COLO829 (cell line): ENCODE measurements at places on chromosomes 3 and 15.
A peak's percentile ranks its signal among the peaks of the same experiment; 100 is the strongest.

DNA sequence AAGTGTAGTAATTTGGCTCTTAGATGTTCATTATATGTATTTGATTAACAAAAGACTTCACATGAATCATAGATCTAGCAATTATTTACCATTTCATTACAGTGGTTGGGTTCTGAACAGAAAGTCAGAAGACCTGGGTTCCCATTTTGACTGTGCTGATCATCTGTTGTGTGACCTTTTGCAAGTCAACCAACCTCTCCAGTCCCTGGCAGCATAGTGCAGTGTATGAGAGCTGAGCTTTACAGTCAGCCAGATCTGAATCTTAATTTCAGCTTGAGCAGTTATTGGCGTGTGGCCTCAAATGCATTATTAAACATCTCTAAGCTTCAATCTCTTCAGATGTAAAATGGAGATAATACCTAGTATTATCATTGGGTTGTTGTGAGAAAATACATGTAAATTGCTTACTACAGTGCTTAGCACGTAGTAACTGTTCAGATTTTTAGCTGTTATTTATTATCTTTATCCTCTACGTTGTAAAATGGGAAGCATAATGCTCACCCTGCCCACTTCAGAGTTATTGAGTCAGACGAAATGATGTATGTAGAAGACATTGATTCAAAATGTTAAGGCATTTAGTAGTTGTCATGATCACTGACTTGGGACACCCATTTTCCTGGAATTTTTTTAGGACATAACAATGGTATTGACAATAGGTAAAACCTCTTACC, 104.0 kb downstream of the KLHL25 start:
- no peak for DNase-seq

DNA sequence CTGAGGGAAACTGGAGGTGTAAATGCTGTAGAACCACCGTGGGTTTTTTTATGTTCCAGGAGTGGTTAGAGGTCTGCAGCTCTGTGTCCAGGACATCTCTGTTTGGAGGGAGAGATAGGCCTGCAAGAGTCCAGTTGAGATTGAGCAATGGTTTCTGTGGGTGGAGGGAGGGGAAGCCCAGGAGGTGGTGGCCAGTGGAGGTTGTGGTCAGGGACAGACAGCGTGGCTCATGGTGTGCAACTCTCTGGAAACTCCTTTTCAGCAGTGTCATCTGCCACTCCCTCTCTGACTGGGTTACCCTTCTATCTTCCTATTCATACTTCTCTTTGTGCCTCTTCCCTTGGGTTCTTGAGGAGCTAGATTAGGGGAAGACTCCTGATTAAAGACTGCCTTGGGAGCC, 9.6 kb downstream of the XCR1 start:
- DNase-seq: no peak

DNA sequence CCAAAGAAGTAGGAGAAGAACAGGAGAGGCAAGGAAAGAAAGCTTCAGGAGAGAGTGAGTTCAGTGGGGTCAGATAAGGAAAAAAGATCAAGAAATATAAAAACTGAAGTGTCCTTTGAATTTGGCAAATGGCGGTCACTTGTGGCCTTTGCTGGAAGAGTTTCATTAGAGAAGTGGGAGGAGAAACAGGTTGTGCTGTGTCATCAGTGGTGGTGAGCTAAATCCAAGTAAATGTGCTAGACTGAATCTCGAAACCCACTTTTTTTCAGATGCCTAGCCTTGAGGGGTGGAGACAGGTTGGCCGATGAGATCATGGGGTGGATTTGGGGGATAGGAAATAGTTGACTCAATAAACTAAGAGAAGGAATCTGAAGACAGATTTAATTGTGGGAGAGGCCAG, 43.7 kb downstream of the CHRD start:
- DNase-seq: no peak

DNA sequence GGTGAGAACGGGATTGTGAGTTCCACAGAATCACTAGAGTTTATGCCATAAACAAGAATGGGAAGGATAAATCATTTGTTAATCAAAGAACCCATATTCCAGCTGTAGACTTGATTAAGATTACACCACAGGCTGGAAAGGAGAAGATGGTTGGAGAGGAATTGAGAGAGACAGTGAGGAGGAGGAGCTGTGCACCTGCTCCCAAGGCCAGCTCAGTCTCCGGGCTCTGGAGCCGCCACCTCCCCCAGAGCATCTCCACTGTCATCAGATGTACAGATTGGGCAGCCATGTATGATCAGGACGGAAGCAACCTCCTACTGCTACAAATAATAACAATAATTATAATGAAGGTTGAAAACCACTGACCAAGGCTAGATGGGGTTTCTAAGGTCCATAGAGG, 170.0 kb downstream of the MINAR1 start:
- DNase-seq: no peak

DNA sequence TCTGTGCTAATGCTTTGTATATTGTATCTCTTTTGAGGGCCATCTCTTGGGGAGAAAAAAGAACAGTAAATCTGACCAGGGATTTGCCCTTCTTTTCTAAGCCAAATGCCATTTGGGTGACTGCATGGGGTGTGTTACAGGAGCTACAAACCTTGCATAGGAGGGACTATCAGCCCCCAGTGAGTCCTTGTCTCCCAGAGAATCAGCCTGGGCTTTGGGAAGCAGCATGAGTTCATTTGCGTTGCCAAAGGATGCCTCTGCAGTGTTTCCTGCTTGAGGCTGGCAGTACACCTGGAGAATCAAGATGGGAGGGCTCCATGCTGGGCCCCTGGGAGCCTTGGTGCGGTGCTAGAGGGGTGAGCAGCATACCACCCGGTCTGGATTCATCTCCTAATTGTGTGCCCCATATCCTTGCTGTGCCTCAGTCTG, 49.6 kb upstream of the POLG start:
- DNase-seq: no peak

DNA sequence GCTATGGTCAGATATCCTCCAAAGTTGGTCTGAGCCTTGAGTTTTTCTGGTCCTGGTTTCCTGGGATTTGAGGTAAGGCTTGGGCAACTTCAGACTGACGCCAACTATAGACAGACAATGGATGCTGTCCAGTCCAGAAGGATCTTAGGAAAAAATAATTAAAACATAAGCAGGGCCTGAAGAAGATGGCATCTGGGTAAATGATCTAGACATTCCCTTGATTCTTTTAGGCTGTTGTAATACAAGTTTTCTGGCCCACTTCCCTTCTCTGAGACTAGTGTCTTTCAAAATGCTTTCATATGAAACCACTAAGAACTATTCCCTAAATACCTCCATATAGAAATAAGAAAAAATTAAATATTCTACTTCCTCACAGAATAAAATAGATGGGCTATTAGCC, 47.7 kb upstream of the PLXND1 start:
- DNase-seq: no peak

GRCh38 chr3:155449613-155450267, 156.3 kb upstream of the STRIT1 start:
- no peak for DNase-seq

DNA sequence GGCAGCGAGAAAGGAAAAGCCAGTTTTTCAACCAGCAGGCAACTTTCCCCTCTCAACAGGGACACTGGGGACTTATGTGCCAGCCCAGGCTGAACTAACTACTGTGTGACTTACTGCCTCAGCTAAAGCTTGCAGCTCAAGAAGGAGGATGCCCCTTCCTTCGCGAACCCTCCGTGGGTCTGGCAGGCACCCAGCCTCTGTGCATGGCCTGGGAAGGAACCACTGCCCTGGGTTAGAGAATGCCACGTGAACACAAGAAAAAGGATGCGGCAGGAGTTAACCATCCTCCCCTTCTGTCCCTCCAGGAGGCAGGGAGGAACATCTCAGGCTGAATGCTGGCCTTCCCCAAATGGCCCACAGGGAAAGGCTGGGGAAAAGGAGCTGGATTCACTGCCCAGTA, 29.0 kb downstream of the CHDH start:
- DNase-seq: no peak

DNA sequence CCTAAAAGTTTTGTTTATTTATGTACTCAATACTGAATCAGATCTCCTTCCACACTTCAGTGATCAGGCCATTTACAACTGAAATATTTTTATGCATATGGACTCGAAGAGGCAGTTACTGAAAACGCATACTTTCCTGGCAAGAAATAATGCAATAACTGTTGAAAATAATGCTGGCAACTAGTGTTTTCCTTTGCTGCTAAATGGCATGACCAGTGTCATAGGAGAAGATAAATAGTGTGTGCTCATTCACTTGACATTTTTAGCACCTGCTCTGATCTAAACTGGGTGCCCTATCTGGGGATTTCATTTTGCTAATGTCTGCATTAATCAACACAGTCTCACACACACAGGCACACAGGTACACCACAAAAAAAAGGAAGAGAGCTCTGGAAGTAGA, 695.2 kb downstream of the TUSC7 start:
- DNase-seq: no peak

- DNase-seq: peak; percentile 63
Observed at GRCh38 chr3:186361762-186362536, at the start of gene DGKG. Gene DGKG (minus strand): TSS chr3:186362234. CDS start chr3:186320459, 41,775 bp downstream.

- no peak for DNase-seq
Observed at GRCh38 chr15:84887938-84888337, 3.5 kb downstream of the SLC28A1 start.

GRCh38 chr15:39592500-39592899, 11.6 kb downstream of the THBS1 start:
- no peak for DNase-seq

DNA sequence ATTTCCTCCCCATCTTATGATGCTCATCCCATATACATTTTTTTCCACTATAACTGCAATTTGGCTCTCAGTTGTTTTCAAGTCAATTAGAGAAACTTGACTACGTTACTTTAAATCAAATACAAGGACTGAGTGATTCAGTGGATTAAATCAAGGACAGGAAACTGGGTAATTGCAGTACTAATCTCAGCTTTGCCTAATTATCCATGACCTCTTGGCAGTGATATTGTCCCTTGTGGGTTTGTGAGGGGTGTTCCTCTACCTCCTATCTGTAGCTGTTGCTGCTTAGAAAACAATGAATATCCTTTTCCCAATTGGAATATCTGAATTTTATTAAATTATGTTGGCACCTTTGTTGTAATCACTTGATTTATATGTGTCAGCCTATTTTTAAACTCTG, 79.4 kb downstream of the ZPLD1 start:
- no peak for DNase-seq

DNA sequence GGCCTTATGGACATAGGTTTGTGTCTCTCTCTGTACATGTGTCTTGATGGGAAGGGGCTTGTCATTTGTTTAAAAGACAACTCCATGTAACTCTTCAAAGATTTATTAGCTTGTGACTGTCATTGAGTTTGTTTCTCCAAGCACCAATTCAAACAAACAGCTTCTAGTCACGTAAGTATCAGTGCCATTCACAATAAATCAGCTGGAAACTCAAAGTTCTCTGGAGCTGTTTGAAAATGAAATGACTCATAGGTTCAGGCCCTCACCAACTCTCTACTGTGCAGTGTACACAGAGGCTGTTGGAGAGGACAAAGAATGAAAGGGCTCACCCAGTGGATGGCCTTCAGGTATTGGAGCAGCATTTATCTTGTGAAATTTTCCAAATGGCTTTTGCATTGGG, 476.3 kb downstream of the AGBL1 start:
- DNase-seq: no peak

DNA sequence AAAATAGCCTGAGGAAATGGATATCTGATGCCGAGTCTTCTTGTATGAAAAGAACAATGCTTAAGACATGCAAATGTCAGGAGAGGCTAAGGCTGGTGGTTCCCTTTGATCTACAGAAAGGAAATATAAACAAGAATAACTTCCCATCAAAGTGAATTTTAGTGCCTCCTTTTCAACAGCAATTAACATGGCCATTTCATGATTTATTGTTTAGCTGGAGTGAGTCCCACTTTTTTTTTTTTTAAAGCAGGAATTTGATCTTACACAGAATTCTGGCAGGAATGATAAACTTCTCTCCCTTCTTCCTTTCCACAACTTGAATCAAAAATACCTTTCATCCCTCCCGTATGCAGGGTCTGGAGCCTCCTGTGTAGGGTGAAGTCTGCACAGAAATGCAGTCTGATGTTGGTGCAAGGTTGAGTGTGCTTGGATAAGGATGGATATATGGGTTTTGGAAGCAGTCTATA, 287.0 kb downstream of the MEX3B start:
- no peak for DNase-seq

- DNase-seq: no peak
Observed at GRCh38 chr15:50944672-50945071, 36.2 kb downstream of the AP4E1 start.

- no peak for DNase-seq
Observed at GRCh38 chr3:14761121-14761672, 57.6 kb upstream of the FGD5 start.
